Caki2 (cell line): ENCODE measurements at places on chromosomes 1 and 21.
A peak's percentile ranks its signal among the peaks of the same experiment; 100 is the strongest.

DNA sequence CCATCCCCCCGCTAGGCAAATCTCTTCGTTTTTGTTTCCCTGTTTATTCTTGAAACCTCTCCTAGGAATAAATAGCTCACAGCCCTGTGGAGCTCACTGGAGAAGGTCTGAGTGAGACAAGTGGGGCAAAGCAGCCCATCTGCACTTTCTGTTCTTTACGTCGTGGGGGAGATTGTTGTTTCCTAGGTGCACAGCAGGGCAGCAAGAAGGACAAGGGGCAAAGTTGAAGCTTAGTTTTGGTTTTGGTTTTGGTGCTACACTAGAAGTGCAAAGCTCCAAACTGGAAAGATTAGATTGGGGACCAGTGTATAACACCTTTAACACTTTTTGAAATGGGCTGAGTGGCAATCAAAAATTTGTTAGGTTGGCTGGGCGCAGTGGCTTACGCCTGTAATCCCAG lies 76.6 kb downstream of the GPR88 start:
- DNase-seq, result no peak

- DNase-seq, result no peak
These were observed 21.3 kb upstream of the PRSS38 start for GRCh38 chr1:227793948-227794816.

DNA sequence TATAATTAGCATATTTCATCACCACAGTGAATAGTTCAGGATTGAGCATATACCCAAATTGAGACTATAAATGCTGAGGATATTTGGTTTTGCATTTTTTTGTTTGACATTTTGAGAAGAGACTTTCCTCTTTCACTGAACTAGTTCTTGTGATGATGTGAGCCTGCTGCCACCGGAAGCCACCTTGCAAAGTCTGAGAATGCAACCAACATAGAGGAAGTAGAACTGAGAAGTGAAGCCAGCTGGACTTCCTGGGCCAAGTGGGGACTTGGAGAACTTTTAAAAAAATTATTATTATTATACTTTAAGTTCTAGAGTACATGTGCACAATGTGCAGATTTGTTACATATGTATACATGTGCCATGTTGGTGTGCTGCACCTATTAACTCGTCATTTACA lies 102.3 kb downstream of the RPE65 start:
- no peak for DNase-seq

- no peak for DNase-seq
These were observed 214.2 kb upstream of the C1orf105 start for GRCh38 chr1:172206256-172206655.

DNA sequence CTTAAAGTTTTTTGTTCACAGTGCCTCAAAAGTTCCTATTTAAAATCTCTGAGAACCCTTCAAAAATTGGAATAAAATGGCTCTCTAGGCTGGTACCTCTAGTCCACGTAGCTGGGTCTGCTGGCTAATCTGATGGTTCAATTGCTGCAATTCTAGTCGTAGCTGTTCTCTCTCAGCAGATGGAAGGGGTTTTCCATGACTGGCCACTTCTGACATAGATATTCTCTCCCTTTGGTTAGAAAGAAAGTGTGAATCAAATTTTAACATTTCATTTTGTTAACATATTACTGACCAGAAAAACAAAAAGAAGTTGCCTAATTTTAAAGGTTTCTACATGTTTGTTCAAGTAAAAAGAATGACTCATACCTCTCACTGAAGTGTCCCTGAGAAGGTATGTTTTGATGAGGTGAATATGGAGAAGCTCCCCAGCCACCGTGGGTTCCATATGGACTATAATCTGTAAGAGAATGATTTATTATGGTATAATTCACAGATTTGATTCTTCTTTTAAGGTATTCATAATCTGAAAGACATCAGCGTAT lies 29.3 kb upstream of the SERPINC1 start:
- DNase-seq, result no peak

- DNase-seq, result no peak
These were observed 296.9 kb upstream of the RUNX1 start for GRCh38 chr21:35345954-35346353.

DNA sequence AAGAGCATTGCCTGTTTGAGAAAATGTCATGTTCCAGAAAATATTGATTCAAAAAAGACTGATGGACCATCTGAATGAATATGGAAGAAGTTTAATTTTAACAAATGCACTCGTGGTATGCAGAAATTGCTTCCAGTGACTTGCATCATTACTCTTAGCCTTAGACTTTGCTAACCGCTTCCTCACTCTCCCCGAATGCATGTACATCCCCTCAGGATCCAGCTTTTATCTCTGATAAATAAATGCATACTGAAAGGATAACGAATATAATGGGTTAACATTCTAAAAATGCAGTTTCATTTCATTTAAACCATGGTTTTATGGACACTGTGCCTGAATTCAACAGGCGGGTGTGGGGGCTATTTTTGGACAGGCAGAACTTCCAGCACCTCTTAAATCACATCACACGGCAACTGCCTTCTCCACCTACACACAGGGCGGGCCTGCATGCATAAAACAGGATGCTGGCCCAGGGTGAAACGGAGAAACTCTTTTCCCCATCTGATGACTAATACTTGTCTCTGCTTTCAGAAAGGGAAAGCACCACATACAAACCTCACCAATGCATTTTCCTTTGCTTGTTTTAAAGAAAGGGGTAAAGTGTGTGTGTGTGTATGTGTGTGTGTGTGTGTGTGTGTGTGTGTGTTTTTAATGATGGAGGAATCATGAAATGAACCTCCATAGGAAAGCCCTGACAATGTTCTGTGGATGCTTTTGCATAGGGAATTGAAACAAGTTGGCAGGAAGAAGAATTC lies 48.7 kb downstream of the SPAG17 start:
- peak; percentile 31 for DNase-seq

DNA sequence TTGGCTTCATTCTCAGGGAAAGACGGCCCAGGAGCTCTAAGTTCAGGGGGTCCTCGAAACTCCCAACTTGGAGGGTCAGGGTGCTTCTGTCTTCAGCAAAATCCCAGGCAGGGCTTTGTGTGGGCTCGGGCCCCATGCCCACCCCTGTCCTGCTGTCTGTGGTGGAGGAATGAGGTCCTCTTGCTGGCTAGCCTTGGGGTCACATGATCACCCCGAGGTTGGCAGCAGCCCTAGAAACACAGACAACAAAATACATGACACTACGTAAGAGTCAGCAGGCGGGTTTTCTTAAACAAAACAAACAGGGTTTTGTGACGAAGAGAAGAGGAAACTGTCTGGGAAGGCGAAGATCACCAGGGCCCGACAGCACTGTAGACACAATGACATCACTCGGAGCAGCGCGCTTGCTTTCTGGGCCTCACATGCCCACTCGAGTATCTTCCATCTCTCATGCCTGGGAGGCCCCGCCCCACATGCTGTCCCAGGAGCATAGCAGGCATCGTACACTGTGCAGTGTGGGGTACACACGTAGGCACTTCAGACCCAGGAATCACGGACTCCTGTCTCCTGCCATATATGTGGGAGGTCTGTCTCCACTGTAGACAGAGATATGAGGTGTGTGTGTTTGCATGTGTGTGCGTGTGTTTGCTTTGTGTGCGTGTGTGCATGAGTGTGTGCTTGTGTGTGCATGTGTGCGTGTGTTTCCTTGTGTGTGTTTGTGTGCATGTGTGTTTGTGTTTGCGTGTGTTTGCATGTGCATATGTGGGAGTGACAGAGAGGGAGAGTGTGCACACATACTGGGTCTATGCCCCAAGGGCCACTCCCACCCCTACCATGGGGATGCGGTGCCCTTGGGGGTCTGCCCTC lies 94.7 kb downstream of the SIK1 start:
- DNase-seq, result peak; percentile 70

DNA sequence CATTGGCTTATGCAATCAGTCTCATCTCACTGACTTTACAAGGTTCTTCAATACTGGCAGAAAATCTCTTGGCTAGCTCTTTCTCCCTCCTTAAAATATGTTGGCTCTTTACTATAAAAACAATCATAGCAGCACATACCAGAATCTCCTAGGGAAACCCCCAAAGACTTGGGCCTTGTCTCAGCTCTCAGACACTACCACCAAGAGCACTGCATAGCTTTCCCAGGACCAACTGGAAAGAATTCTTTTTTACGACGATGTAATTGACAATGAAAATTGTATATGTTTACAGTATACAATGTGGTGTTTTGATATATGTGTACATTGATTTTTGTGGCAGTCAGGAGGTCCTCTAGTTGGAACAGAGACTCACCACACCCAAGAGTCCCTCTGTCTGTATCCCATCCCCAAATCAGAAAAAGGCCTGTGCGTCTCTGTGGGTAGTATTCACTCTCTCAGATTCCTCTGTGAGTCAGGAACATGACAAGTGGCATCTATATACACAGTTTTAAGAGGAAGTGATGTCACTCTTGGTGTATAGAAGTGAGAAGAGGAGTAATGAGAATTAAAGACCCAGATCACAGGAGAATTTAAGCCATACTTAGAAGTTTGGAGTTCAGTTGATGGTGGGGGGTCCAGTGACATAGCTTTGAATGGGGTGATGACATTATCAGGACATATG lies 21.1 kb downstream of the SMAP2 start:
- no peak for DNase-seq
